ENCODE measurements at places on chromosomes 12 and 14.

GRCh38 chr12:90489141-90489540 is 465.8 kb downstream of the CCER1 start:
- no peak for DNase-seq

DNA sequence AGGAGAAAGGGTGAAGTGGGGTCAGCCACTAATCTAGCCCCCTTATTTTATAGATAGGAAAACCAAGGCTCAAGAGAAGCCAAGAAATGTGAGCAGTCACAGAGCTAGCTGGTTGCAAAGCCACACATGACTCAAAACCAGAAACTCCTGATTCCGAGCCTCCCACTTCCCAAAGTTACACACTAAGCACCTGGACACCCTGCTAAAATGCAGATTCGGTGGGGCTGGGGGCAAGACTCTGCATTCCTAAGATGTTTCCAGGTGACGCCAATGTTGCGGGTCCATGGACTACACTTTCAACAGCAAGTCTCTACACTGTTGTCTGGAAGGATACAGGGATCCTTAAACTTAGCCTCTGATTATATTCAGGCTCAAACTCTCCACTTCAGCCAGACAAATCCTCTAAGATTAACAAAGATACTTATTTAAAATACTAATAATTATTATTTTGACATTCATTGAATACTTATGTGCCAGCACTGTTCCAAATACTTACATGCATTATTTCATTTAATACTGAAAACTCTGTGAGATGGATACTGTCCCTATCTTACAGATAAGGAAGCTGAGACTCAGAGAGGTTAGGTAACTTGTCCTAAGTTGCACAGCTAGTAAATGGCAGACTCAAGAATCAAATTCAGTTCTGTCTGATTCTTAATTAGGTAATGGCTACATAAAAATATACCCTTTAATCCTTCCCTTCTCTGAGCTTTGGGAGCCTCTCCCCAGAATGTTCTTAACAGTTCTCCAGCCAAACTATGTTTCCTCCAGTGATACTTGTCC is 81.4 kb downstream of the CRACR2A start:
- DNase-seq, result no peak

DNA sequence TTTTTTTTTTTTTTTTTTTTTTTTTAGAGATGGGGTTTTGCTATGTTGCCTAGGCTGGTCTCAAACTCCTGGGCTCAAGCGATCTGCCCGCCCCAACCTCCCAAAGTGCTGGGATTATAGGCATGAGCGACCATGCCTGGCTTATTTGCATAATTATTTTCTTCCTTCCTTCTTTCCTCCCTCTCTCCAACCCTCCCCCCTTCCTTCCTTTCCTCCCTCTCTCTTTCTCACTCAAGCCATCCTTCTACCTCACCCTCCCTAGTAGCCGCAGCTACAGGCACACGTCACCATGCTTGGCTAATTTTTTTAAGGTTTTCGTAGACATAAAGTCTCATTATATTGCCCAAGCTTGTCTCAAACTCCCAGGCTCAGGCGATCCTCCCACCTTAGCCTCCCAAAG is 83.8 kb downstream of the PEBP1 start:
- no peak for DNase-seq

DNA sequence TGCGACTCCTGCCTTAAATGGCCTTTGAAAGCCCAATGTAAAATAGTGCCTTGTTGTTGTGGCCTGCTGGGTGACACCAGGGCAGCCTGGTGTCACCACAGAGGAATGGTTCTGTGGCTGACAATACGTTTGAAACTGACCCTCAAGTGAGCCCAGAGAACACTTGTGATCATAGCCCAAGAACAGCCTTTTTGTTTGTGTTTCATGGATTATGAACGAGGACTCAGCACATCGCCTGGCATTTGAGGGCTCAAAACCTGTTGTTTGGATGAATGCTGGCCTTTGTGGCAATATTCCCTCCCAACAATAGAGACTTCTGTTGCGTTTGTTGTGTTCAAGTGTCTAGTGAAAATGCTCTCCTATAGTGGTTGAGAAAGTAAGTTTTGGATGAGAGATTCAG is 48.5 kb downstream of the TSPAN9 start:
- DNase-seq, result no peak

GRCh38 chr12:12456637-12457036 is 99.8 kb downstream of the BORCS5 start:
- DNase-seq, result no peak

GRCh38 chr14:73289729-73290128 is 52.4 kb downstream of the PAPLN start:
- DNase-seq, result no peak

DNA sequence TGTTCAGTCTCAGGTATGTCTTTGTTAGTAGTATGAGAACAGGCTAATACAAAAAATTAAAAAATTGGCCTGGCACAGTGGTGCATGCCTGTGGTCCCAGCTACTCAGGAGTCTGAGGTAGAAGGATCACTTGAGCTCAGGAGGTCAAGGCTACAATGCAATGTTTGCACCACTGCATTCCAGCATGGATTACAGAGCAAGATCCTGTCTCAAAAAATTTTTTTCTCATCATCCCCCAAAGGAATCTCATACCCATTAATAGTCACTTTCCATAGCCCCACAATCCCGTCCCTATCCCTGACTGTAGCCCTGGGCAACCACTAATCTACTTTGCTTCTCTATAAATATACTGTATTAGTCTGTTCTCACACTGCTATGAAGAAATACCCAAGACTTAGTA is 57.8 kb downstream of the TTC8 start:
- DNase-seq, result no peak

DNA sequence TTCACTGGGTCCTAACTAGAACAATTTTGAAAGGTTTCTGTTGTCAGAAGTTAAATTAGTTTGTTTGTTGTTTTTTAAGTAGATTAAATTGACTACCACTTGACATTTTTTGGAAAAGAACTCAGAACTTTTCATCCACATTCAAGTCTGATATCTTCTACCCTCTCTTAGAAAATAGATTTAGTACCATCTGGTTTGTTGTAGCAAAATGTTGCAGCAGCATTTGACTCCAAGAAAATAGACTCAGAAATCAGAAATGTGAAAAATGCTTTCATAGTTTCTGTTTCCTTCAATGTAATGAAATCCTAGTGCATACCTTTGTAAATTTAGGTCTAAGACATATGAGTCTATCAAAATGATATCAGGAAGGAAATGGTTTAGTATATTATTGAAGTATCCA is 256.3 kb upstream of the CLEC14A start:
- no peak for DNase-seq

GRCh38 chr12:92457458-92458180 is 245.2 kb upstream of the PLEKHG7 start:
- DNase-seq, result no peak

GRCh38 chr14:70268760-70269159 is 80.0 kb upstream of the SLC8A3 start:
- no peak for DNase-seq

DNA sequence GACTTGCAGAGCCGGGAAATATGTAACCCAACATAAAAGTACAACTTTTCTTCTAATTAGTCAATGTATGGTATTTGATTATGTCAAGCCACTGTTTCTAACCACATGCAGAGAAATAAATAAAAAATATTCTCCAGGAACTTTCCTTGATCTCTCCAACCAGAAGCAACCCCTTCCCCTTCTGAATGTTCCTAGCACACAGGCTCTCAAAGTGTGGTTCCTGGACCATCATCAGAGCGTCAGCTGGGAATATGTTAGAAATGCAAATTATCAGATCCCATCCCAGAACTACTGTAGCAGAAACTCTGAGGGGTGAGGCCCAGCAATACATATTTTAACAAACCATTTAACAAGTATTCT is 21.0 kb upstream of the ITPR2 start:
- DNase-seq, result no peak

DNA sequence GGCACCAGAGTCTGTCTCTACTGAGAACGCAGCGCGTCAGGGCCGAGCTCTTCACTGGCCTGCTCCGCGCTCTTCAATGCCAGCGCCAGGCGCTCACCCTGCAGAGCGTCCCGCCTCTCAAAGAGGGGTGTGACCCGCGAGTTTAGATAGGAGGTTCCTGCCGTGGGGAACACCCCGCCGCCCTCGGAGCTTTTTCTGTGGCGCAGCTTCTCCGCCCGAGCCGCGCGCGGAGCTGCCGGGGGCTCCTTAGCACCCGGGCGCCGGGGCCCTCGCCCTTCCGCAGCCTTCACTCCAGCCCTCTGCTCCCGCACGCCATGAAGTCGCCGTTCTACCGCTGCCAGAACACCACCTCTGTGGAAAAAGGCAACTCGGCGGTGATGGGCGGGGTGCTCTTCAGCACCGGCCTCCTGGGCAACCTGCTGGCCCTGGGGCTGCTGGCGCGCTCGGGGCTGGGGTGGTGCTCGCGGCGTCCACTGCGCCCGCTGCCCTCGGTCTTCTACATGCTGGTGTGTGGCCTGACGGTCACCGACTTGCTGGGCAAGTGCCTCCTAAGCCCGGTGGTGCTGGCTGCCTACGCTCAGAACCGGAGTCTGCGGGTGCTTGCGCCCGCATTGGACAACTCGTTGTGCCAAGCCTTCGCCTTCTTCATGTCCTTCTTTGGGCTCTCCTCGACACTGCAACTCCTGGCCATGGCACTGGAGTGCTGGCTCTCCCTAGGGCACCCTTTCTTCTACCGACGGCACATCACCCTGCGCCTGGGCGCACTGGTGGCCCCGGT is at the start of gene PTGDR:
Gene PTGDR, plus strand, starts transcription at position 198 of the 778 bp plus-strand sequence. Its CDS starts 117 bp downstream, at position 315.
- no peak for DNase-seq

- no peak for DNase-seq
Measured at GRCh38 chr14:50774542-50775267, 56.3 kb downstream of the NIN start.

DNA sequence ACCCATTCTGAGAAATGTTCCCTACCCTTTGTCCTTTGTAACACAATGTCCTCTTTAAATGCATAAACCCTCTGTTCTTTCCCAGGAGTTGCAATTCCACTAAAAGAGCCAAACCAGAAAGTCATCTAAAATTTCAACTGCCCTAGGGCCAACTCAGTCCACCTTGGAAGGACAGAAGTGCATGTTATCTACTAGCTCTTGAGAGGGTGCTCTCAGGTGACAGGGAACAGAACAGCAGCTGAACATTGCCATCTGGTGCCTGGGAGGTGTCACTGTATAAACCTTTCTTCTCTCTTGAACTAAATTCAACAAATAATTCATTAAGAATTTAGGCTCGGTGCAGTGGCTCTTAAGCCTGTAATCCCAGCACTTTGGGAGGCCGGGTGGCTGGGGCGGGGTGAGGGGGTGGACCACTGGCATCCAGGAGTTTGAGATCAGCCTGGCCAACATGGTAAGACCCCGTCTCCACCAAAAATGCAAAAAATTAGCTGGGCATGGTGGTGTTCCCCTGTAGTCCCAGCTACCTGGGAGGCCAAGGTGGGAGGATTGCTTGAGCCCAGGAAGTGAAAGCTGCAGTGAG is 10.3 kb upstream of the FERMT2 start:
- DNase-seq, result no peak

DNA sequence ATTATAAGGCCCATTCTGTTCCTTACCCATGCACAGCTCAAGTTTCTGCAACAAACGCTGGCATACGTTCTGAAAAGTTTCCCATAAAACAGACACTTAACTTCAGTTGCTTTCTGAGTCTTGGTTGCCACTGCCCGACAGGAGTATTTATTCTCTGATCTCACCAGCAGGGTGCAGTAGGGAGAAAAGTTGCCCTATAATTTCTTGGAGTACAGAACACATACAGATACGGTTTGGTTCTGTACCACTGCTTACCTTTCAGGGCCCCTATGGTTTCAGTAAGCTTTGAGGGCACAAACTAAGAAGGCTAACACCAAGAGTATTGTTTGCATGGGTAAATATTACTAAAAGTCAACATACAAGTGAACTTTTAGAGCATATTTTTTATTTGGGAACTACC is 77.9 kb downstream of the SPATA7 start:
- DNase-seq, result peak; percentile 2

DNA sequence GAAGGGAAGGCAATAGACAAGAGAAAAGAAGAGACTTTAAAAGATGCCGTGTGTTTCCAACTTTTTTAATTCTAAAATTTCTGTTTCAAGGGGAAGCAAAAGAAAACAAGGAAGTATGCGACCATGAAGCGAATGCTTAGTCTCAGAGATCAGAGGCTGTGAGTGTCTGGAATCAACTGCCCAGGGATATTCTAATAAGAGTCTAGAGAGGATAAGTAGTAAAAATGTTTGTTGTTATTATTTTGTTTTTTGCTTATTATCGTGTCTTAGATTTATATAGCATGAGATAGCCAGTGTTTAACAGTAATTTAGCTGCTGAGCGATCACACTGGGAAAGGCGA is 421 bp downstream of the FCF1 start:
- DNase-seq, result no peak

- DNase-seq, result no peak
Measured at GRCh38 chr12:8696442-8697090, 1.2 kb upstream of the RIMKLB start.

GRCh38 chr12:51004504-51004903 is 21.7 kb downstream of the SLC11A2 start:
- no peak for DNase-seq

DNA sequence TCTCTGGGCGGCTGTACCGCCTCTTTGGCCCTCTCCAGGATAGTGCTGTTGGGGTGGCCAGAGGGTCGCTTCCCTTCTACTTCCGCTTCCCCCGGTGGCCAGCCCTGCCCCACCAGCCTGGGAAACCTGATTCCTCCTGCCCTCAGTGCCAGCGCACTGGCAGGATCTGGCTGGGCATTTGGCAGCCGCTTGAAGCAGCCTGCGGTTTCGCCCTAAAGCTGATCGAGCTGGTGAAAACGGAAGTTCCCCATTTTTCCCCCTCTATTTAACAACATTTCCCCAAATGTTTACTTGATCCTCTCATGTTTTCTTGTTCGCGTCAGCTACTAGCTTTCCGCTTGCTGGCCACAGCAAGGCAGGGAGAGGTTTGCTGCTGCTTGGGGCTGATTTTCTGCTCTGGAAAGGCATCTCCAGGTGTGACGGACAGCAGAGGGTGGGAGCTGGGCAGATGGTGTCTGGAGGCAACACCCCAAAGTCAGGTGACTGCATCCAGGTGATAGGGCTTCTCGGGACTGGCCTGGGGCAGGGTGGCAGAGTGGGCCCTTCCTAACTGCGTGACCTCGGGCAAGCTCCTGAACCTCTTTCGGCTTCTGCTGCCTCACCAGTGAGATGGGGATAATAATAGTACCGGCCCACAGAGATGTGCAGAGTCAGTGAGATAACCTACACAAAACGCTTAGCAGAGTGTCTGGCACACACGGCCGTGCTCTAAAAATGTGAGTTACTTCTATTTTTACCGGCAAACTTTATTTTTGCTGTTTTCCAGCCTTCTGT is 53.1 kb downstream of the TSPAN9 start:
- no peak for DNase-seq

DNA sequence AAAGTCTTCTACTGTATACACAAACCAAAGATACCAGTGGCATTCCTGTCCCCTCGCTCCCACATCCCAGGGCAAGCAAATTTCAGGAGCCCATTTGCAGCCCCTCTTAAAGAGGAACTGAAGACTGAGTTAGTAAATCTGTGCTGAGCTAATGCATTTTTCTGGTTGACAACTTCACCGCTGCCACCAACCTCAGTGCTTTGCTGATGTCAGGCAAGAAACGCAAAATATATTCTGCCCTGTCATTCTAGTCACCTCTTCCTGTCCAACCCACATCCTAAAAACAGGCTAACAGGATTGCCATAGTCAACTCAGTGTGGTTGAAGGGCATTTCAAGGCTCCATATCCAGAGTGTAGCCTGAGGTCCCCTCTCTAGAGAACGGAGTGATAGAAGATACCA is 59.4 kb upstream of the FICD start:
- DNase-seq, result no peak

Data from CMK (cell line).